Posterior vena cava (tissue), 2 donors: ENCODE measurements at places on chromosomes 16 and 17. TPM values are rescaled to one million over a fixed set of nuclear protein-coding genes. Genes with fewer than 3 reads are reported as not detected.

The PLEKHH3 gene
- total RNA-seq, result 22.2 TPM

The PRSS22 gene
- total RNA-seq, result not detected

The VPS35 gene
- 75.1 TPM for total RNA-seq

The CACNG3 gene
- not detected for total RNA-seq

The ST6GALNAC2 gene
- total RNA-seq, result 3.1 TPM

The TSPAN10 gene
- total RNA-seq, result 0.14 TPM

The KRT33B gene
- not detected for total RNA-seq

The CA7 gene
- not detected for total RNA-seq

The SPNS1 gene
- 24.9 TPM for total RNA-seq
